ENCODE measurements at places on chromosomes 12 and 14.

GRCh38 chr14:65025818-65026217 is 39.1 kb downstream of the FNTB start:
- DNase-seq: no peak

DNA sequence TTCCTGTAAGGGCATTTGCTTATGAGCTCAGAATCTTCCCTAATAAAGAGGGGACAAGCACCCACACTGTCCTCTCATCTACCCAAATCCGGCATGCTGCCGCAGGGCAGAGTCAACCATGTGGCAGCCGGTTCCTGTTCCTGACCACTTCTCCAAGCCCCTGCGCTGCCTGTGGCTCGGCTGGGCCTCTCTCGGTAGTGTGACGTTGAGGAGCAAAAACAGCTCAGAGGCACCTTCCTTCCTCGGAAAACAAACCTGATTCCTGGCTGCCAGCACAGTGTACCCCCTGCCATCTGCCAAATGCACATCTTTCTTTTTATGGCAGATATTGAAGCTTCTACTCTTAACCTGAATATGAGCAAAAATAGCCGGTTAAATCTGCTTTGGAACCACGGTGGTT is 50.5 kb downstream of the CFAP251 start:
- DNase-seq: no peak

GRCh38 chr12:6195665-6196535 is 4.3 kb upstream of the CD9 start:
- DNase-seq: peak; percentile 90

DNA sequence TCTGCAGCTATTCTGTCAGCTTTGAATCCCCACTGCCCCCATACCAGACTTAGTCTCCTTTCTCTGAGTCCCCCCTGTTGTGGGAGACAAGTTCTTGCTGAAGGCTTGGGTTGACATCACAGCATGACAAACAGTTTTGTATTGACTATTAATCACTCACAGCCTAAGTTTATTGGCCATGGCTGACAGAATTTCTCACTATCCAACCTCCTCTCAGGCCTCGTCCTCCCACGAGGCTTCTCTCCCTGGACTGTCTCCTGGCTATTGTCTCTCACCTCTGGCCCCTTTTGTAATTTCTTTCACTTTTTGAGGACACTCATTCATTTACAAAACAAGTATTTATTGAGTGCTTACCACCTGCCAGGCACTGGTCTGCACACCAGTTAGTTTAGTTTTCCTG is 35.2 kb upstream of the DCD start:
- DNase-seq: no peak

DNA sequence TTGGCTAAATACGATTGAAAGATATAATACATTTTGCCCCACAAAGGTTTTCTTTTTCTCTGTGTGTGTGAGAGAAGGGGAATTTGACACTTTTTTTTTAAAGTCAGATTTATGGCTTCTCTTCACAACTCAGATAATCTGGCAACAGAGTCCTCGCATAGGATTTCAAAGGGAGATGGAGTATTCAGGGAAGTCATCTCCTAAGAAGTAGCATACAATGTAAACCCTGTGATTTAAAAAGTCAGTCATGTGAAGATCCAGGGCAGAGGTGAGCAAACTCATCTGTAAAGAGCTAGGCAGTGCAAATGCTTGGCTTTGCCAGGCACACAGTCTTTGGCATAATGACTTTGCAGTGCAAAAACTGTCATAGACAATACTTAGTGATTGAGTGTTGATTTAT is 1526.3 kb downstream of the AACS start:
- no peak for DNase-seq

DNA sequence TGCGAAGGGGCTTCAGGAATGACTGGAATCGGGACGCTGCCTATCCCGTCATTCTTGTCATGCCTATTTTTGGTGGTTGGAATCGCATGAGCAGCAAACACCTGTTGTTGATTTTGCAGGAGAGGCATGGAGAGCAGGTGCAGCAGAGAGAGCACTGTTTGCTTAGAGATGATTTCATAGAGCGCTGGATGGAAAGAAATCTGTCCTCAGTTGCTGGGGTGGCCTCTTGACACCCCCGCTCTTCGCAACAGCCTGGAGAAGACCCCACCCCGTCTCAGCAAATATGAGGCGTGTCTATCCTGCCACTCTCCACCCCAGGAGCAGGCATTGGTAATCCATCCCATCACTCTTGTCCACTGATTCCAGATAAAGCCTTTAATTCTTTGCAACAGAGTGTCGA is 19.3 kb upstream of the NCOR2 start:
- no peak for DNase-seq

DNA sequence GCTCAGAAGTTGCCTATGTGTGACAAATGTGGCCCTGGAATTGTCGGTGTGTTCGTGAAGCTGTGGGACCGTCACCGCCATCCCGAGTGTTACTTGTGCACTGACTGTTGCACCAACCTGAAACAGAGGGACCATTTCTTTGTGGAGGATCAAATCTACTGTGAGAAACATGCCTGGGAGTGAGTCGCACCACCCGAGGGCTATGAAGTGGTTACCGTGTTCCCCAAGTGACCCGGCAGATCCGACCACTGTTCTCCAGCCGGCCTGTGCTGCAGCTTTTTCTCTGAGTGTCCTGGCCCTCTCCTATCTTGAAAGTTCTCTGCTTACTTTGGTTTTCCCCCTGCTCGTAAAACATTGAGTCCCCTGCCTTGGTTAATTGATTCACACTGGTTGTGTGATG is 65.3 kb downstream of the VCPKMT start:
- no peak for DNase-seq

- no peak for DNase-seq
Observed at GRCh38 chr12:70982286-70982685, 61.7 kb upstream of the PTPRR start.

DNA sequence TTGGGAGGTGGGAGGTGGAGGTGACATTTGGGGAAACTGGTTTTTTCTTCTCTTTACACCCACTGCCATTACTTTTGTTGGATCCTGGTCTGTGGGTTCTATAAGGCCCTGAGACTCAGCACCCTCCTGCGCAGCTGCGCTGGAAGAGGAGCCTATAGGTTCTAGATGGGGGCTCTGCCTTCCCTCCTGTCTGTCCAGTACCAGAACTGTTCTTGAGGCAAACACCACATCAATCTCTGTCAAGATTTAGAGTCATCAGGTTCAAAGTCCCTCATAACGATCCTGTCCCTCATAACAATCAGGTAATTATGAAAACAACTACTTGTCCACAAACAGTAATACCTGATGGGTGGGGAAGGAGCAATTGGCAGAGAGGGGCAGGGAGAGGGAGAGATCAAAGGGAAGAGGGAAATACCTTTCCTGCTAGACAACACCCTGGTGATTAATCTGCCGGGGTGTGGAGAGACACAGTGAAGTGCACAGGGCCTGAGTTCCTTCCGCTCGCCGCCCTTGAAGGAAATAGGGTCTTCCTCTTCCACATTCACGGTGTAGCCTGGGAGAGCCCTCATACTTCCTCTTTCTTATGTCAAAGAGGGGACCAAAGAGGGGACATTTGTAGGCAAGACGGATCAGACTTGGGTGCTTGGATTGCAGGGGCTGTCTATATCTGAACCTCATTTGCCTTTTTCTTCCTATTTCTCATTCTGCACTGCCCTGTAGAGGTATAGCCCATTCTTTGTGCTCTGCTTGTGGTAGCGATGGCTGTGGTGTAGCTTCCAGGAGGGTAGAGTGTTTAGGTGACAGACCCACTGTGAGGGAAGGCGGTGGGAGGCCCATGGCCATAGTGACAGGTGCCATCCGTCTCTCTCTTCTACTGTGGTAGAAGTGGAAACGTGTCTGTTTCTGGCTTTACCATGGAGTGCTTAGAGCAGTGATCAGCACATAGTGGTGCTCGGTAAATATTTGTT is 12.6 kb downstream of the GPRC5A start:
- DNase-seq: no peak

GRCh38 chr12:117130801-117131200 is 31.6 kb upstream of the TESC start:
- DNase-seq: no peak
